ENCODE measurements at places on chromosomes 3 and 15.

- DNase-seq = no peak
Observed at GRCh38 chr3:147390589-147391569, 15.5 kb downstream of the ZIC4 start.

DNA sequence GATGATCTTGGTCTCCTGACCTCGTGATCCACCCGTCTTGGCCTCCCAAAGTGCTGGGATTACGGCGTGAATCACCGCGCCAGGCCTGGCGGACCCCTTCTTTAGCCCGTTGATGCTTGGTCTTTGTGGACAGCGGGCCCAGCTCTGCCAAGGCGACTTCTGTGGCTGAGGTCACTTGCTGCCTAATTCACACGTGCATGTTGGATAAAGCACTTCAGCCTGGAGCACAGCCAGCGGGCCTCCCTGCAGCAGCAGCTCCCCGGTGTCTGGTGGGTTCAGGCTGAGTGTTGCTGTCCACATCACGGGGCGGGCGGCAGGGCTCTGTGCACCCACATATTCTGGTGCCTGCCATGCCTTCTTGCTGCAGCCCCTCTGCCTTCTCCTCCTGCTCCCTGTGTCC is 88.4 kb downstream of the DGKG start:
- no peak for DNase-seq

GRCh38 chr15:81216422-81216821 is 19.7 kb downstream of the IL16 start:
- no peak for DNase-seq

DNA sequence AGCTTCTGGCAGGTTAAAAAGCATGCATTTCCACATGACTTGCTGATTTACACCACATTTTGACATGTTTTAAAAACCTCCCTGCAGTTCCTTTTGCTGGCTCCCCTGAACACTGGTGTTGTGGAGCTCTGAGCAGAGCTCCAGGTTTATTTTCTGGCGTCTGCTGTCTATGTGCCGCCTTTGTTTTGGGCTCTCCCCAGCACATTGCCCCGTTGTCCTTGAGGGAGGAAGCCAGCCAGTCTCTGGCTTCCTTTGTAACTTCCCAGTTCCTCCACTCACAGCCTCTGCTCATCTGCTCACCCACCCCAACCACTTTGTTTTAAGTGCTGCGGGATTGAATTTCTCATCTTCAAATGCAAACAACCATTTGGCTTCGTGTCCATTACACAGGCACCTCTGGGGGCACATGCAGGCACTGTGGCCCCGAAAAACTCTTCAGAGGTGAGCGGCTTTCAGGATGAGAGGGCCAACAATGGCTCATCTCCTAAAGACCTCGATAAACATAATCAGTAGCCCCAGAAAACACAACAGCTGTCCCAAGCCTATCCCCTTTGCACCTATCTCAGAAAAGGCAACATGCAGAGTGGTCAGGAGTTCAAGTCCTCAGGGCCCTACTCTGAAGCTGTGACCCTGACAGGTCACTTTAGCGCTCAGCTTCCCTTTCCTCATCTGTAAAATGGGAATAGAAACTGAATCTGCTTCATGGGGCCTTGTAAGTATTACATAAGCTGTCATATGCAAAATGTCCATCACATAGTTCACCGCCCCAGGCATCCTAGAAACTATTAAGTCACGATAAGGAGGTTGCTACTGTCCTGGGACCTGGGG is 1.3 kb upstream of the MEF2A start:
- no peak for DNase-seq

DNA sequence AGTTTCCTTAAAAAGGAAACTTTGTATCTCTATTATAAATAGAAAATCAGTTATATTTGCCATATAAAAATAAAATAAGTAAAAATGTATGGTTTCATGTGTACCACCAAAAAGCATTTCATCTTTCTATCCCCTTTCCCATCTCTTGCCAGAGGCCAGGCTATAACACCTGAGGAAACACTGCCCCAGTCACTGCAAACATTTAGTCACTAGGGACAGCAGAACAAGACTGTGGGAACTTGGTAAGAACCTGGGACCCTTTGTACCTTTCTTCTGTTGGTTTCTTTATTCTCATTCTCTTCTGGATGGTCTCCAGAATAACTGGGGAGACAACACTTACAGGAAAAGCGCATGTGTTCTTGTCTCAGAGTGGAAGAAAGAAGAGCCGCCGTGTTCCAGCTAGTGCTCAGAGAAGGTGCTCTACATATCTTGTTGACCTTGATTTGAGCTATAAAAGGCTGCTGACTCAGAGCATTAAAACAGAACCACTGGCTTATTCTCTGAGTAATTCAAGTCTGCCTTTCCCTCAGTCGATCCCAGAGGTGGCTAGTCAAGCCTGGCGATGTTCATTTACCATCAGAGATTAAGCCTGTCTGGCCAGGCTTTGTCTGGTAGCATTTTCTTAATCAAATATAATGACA is 361.6 kb downstream of the RBMS3 start:
- DNase-seq = no peak

DNA sequence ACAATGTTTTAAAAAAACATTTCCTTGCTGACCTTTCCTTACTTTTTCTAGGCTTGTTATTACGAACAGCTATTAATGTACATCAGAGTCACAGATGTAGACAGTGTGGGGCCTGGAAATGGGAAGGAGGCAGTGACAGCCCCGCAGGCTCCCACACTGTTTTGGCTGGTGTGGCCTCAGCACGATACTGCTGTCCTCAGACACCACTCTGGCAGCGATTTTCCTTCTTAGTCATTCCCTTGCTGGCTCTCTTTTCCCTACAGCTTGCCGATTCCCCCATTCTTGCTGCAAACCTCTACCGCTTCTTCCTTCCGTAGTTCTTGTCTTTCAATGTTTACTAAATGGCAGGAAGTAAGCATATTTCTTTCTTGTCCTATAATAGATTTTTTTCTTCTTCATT is 113.1 kb downstream of the ABI3BP start:
- no peak for DNase-seq

- no peak for DNase-seq
Observed at GRCh38 chr3:180284331-180285110, 247.8 kb upstream of the PEX5L start.

DNA sequence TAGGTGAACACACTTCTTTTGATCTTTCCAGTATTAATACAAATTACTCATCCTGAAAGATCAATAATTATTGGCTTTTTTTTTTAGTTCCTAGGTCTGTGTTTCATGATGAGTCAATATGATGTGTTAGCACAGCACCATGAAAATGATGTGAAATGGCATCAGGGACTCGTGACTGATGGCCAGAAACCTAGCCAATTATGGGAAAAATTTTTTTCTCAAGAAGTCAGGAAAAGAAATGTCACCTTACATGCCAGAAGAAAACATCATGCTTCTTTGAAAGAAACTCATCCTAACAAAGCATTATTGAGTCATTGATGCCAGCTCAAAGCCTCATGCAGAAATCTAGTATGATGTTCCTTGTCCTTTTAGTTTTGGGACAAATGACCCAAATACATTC is 468.3 kb upstream of the CBLB start:
- DNase-seq = no peak

DNA sequence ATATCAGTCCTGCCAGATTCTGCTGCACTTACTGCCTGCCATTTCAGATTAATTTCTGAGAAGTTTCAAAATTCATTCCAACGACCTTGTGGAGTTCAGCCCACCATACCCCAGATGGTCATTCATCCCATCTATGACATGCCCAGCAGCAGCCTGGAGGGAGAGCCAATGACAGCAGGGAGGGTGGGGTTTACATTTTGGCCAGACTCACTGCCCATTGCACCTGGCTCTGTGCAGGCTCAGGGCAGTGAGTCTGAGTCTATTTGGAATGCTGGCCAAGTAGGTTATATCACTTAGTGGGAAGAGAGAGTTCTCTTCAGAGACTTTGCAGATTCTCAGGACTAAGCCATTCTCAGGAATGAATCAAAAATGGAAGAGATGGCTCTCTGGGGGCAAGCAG is 21.5 kb downstream of the SRPRB start:
- DNase-seq = no peak

DNA sequence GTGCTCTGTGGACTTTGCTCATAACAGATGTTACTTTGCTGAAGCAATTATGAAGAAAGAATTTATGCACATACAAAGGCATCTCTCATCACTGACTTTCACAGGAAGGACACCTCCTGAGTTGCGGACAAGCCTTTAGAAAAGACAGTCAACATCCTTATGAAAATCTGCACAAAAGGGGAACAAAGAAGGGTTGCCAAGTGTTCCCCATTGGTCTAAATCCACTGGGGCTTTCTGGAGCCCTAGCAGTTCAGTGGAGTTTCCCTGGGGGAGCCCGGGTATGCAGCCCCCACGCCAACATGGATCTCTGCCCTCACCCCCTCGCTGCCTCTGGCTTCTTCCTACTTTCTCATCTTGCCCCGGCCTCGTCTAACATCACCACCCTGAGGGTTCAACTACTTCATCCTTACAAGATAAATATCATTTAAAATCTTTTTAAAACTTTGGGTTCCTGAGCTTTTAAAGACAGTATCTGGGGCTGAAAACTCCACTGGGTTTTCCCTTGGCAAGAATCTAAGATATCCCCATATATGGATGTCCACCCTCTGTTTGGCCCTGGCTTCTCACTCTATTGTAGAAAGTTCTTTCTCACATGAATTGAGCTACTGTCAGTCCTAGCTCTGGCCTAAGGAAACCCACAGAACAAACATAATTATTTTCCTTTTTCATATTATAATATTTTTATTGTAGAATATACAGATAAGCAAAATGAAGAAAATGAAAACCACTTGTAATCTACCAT is 207.9 kb upstream of the RGMA start:
- no peak for DNase-seq

DNA sequence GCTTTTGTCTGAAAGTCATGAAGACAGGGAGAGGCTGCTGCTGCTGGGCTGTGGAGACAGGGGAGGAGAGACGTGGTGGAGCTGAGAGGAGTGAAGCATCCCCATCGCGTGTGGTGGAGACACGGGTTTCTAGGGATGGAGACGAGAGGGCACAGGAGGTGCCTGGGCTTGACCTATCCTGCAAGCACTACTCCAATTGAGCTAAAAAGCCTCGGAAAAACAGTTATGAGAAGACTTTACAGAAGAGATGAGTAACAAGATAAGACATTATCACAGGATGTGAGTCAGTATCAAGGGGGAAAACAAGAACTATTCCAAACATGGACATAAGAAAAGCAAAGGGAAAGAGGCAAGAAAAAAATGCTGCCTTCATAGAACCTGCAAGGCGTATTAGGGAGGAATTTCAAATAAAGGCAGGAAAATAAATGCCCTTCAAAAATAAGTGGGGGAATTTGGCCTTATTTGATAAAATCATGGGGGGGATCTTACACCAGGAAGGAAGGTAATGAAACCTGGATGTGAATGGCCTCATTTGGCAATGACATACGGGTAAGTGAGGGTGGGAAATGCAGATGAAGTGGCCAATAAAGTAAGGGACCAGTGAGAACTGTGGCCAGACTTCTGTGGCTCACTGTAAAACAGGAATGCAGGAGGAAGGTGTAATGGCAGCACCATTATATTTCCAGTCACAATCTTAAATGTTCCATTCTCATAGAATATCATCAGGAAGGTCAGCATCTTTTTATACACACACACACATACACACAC is 97.9 kb downstream of the PLD1 start:
- no peak for DNase-seq

GRCh38 chr15:40944510-40945296 is 8.6 kb upstream of the CHAC1 start:
- no peak for DNase-seq

GRCh38 chr3:168322941-168323340 is 227.2 kb upstream of the GOLIM4 start:
- no peak for DNase-seq

- no peak for DNase-seq
Observed at GRCh38 chr3:71238355-71238757, 345.2 kb downstream of the FOXP1 start.

- DNase-seq = no peak
Observed at GRCh38 chr3:111472556-111472955, 69.4 kb upstream of the CD96 start.

DNA sequence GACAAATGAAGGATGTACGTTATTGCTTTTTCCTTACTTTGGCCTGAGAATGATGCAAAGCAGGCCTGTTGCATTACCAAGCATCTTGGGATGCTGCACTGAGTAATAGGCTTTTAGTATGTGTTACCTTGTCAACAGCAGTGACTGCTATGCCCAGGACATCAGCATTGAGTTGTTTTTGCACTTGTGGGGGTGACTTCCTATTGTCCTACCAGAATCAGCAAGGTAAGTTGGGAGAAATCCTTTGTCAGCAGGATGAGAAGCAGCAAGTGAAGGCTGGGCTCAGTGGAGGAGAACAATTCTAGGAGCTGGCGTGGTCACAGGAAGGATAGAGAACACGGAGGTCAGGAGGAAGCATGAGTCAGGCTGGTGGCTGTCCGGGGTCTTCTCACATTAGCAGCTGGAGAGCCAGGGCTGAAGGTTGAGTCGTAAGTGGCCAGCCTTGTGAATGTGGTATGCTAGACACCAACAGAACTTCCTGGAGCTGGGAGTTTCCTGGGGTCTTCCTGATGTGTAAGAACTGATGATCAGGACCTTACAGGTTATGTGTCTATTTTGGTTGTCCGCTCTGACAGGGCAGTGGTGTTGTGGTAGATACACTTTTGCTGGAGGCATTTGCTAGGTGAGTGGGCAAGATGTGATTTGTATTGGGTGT is 142.7 kb downstream of the FNDC3B start:
- no peak for DNase-seq
